ENCODE measurements at places on chromosomes 12 and 14.

DNA sequence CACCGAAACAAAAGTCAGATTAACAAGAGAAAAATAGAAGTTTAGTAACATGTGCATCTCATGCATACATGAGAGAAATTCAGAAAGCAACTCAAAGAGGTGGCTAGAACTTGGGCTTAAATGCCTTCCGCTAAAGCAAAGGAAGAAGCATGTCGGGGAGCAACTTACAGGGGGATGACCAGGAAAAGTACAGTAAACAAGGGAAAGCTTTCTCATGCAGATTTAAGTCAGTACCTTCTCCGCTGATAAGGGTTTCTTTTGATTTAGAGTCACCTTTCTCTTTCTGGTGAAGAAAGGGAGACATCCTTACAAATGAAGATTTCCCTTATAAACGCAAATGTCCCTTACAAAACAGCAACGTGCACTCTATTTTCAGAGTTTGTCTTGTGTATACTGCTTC lies 6.0 kb upstream of the RNASE6 start:
- no peak for DNase-seq

GRCh38 chr14:36672095-36672494 lies 10.4 kb downstream of the PAX9 start:
- DNase-seq: no peak

GRCh38 chr14:84581041-84581440 lies 948.9 kb upstream of the FLRT2 start:
- no peak for DNase-seq

- no peak for DNase-seq
These were observed 1.8 kb downstream of the C1R start for GRCh38 chr12:7090222-7090998.

- DNase-seq: no peak
These were observed 137.2 kb downstream of the ARMH4 start for GRCh38 chr14:58014778-58015177.

DNA sequence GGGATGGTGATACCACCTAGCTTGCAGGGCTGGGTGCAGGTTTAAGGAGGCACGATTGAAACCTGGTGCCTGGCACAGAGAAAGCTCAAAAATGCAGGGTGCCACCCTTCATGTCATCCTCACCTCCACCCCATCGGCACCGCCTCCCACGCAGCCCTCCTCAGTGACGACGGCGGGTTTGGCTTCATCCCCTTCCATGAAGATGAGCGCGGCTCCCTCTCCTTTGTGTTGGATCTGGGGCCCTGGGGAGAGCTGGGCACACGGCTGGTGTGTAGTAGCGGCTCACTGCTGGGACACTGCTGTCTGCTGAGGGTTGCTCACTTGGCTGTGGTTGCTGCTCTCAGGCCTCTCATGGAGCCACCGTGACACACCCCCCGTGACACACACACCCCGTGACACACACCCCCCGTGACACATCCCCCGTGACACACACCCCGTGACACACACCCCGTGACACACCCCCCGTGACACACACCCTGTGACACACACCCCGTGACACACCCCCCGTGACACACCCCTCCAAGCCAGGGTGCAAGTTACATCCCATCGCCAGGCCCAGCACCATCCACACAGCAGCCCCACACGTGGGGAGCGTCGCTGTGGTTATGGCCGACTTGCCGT lies 42.9 kb upstream of the FZD10 start:
- DNase-seq: no peak

GRCh38 chr14:91397965-91398591 lies 19.5 kb downstream of the CCDC88C start:
- peak; percentile 32 for DNase-seq

- no peak for DNase-seq
These were observed 341.4 kb downstream of the RAD51B start for GRCh38 chr14:68160779-68161546.

DNA sequence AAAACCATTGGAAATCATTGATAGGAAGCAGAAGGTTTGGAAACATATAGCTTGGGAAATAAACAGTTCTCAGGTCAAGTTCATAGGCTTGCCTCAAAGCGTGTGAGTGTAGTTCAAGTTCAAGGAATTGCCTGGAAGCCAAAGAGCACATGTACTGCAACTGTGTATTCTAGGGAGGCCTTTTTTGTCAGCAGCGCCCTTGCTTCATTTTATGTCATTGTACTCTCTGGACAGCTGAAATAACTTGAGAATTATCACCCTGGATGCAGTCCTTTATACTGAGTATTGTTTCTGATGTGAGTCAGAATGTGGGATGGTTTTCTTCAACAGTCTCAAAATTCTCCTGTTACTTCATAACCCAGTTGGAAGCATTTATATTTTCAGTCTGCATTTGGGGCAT lies 16.0 kb upstream of the EVL start:
- no peak for DNase-seq

DNA sequence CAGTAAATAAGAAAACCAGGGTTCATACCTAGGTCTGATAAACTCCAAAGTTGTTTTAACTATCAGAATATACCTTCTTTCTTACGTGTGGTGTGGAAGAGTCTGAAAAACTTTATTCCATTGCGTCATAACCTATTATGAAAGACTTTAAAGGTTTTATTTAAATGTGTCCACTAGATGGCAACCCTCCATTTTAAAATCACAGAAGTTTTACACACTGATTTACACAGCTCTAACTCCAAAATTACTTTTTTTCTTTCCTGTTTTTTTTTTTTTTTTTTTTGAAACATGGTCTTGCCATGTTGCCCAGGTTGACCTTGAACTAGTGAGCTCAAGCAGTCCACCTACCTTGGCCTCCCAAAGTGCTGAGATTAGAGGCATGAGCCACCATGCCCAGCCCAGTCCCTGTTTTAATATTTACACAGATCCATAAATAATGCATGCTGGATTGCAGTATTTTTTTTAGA lies 17.3 kb upstream of the TMPRSS12 start:
- peak; percentile 84 for DNase-seq

GRCh38 chr12:67531051-67531450 lies 117.5 kb upstream of the DYRK2 start:
- no peak for DNase-seq

GRCh38 chr12:26195641-26196420 lies 458 bp downstream of the SSPN start:
- no peak for DNase-seq

DNA sequence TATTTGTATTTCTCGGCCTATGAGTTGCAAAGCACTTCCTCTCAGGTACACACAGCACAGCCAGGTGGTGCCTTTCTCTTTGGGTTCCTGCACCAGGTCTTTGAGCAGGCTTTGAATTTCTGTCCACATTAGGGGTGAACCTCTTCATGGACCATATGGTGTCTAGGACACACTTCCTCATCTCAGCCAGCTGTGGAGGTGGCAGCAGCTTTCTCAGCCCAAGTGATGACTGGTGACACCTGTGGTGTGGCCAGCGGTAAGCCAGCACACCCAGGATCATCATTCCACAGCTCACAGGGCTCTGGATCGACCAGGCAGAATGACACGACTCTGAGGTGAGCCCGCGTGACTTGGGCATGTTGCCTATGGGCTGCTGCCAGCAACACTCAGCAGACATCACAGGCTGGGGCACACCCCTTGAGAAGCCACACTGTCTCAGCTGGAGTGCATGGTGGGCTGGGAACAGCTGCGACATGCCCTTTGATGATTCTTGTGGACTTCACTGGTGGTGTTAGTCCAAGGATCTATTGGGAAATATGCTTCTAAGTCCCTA lies 36.8 kb downstream of the SLC5A8 start:
- DNase-seq: no peak

GRCh38 chr14:89219051-89219450 lies 198.0 kb downstream of the FOXN3 start:
- no peak for DNase-seq

DNA sequence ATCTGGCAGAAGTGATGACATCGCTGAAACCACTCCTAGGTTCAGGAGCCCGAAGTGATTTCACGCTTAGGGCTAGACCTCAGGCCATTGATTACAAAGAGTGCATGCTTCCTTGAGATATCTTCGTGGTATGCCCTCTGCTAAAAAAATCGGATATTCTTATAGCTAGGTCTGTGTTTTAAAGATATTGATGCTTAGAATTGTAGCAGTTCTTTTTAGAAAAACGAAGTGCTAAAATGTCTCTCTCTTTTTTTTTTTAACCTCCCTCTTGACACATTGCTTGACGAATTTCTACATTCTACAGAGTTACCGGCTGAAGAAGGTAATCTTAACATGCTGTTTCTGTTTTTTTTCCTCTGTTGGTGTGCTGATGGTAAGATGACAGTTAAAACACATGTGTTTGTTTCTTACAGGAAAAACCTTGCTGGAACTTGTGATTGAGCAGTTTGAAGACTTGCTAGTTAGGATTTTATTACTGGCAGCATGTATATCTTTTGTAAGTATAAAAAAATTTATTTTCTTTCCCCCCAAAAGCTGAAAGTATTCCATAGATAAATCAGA lies 1.3 kb downstream of the ATP2A2 start:
- peak; percentile 84 for DNase-seq

- no peak for DNase-seq
These were observed 39.4 kb downstream of the TMTC1 start for GRCh38 chr12:29744365-29744764.

DNA sequence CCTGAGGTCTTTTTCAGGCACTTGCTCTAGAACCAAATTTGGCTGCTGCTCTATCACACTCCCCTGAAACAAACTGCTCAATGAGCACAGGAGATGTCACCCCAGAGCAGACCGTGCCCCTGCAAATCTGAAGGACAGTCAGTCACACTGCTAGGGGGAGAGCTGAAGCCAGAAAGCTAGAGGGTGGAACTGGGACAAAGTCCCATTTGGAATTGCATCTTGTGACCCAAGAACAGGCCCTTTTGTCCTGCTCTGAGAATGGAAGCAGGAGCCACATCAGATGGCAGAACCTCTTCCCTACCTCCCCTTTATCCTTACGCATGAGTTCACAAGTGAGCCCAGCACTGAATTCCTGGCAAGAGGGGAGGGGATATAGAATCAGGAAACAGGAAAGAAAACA lies 64.7 kb downstream of the MAP3K9 start:
- DNase-seq: no peak

GRCh38 chr14:46887144-46887543 lies 235.6 kb upstream of the RPL10L start:
- no peak for DNase-seq

DNA sequence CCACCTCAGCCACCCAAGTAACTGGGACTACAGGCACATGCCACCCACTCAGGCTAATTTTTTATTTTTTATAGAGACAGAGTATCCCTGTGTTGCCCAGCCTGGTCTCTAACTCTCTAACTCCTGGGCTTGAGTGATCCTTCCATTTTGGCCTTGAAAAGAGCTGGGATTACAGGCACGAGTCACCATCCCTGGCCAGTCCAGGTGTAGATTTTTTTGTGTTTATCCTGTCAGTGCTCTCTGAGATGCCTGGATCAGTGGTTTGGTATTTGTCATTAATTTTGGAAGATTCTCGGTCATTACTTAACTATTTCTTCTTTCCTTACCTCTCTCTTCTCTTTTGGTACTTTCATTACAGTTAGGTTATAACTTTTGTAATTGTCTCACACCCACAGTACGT lies 5.3 kb upstream of the HIF1A start:
- no peak for DNase-seq

DNA sequence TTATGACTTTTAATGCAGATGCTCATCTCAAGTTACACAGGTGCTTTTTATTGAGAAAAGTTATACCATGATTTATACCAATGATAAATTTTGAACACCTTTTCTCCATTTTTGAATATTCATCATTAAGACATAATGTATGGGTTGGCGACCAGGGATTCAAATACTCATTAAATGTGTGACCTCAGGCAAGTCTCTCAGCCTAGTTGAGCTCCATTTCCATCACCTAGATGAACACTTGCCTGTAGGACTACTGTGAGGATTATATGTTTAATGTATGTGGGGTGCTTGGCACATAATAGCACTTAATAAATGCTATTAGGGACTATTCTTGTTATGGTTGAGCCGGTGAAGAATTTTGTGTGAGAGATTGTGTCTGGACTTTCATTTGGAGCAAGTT lies 228.6 kb downstream of the CHST11 start:
- no peak for DNase-seq

GRCh38 chr12:70849265-70849960 lies 71.1 kb downstream of the PTPRR start:
- peak; percentile 7 for DNase-seq

- DNase-seq: no peak
These were observed 3.6 kb downstream of the SCAF11 start for GRCh38 chr12:45986641-45987339.

Data from erythroblast (primary cell).